ENCODE measurements at places on chromosomes 4 and X.
A peak's percentile ranks its signal among the peaks of the same experiment; 100 is the strongest.

DNA sequence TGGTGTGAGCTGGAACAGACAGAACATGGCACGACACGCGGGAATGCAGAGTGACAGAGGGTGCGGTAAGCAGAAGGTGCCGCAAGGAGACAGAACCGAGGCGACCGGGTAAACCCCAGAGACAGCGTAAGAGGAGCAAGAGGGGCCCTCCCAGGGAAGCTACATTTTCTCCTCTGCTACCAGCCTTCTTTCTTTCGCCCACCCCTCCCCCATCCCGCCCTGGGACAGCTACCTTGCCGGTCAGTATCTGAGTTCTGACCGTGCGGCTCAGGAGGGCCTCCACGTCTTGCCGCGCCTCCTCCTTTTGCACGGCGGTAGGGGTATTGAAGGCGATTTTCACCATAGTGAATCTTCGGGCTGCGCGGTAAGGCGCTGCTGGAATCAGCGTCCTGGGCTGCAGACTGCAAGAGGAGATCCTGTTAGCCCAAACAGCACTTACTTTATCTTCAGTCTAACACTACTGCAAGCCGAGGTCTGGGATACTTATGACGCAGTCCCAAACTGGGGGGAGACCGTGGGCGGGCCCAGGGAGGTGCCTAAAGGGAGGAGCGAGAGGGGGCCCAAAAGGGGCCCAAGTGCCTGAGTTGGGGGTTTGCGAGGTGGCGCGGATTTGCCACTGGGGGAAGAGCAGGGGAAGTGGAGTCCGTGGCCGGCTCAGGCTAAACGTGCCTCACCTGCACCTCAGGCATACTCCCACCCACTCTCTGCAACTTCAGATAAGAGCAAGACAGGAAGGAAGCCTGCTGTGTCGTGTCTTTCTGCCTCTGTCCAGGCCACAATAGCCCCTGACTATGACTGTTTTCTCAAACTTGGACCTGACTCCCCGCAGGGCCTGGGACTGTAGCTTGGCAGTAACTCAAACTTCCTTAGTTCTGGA is at the start of gene ITM2A:
Gene ITM2A (minus strand): TSS at position 462 of the 877 bp plus-strand sequence. CDS start 119 bp downstream, at position 343.
- no peak for DNase-seq

DNA sequence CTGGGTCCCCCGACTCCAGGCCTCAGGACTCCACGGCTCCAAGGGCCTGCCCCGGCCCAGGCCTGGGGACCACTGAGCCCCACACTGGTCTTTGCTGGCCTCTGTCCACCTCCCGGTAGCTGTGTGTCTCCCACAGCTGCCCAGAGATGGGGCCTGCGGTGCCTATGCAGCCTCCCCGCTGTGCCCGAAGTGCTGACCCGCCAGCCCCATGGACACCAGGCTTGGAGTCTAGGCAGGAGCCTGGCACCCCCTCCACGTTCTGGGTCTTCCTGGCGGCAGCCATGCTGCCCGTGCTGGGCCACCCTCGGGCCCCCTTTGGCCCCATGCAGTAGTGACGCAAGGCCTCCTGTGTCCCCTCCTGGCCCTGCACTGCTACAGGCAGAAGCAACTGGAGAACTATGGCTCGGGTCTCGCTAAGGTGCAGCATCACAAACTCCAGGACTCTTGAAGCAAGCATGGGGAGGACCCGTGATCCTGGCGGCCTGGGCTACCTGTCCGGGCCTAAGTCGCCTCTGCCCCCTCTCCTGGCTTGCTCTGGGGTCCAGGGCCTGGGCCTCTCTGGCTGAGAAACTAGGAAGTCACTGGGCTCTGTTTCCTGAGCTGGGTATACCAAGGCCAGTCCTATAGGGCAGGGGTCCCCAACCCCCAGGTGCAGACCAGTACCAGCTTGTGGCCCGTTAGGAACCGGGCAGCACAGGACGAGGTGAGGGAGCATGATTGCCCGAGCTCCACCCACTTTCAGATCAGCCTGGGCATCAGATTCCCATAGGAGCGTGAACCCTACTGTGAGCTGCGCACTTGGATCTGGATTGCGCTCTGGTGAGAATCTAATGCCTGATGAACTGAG is 917 bp downstream of the MYL5 start:
- no peak for DNase-seq

GRCh38 chrX:2450681-2451080 is 50.1 kb downstream of the DHRSX start:
- no peak for DNase-seq

- no peak for DNase-seq
These were observed 119.8 kb downstream of the SPOCK3 start for GRCh38 chr4:167114416-167114971.

DNA sequence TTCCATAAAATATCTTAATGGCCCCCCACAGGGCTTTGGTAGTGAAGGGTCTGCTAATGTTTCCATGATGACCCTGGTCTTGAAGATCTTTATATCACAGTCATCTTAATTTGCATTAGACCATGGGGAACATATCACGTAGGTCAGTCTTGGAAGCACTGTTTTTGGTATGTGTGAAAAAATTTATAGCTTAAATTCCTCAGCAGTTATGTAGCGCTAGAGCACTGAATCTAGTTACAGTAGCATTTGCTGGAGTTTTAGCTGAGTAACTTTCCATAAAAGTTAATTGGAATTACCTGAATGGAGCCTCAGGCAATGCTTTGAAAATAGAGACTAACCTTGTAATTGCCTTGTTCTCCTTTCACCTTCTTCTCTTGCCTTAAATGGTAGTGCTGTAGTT is 648.8 kb downstream of the IQCM start:
- DNase-seq = no peak

GRCh38 chr4:141642711-141643110 is 6.3 kb downstream of the IL15 start:
- DNase-seq = no peak

DNA sequence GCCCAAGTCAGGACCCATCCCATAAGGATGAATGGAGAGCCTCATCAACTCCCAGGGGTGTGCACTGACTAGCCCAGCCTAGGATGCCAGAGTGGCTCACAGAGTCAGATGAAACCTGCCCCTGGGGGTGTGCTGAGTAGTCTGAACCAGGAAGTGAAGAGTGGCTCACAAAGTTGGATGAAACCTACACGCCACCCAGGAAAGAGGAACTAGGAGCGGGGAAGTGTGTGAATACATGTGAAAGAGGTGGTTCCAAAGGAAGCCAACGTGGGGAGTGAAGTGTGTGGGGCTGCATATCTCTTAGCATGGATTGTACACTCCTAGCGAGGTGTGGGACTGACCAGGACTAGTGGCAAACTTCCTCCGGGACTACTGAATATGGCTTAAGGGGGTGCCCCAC is 902.1 kb upstream of the NDST4 start:
- DNase-seq = no peak

DNA sequence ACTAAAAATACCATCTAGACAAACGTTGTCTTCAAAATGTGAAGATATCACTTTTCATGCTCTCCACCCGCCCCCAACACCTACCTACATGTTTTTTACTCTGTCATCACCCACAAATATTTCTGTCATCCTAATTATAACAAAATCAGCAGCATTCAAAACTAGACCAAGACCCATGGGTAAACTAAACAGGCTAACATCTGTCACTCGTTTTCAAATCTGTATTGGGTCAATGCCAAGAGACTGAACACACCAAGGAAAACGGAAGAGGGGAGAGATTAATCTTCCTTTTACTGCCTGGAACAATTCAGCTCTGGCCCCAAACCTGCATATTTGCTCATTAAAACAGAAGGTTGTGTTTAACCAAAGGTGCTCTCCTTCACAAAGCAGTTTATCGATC is 17.5 kb downstream of the FAM184B start:
- no peak for DNase-seq

GRCh38 chrX:72478853-72479252 is 93.8 kb downstream of the HDAC8 start:
- DNase-seq = no peak

- DNase-seq = no peak
These were observed 10.2 kb downstream of the CRLF2 start for GRCh38 chrX:1202251-1202650.

GRCh38 chr4:61541459-61541858 is 341.3 kb downstream of the ADGRL3 start:
- DNase-seq = no peak

- DNase-seq = no peak
These were observed 51.0 kb downstream of the NSG1 start for GRCh38 chr4:4437798-4438470.

DNA sequence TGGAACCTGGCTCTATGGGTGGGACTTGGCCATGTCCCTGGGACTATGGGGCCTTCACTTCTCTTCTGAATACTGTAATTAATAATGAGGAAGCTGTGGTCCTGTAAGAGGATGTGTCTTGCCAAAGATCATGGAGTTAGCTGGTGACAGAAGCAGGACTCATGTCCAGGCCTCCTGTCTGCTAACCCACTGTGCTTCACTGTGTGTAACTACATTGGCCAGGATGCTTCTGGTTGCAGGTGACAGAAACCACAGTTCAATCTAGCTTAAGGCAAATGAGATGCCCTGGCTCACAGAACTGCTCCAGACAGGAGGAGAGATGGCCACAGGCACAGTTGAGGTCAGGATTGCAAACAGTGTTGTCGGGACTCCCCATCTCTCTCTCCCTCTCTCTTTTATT is 3.1 kb downstream of the MTMR1 start:
- no peak for DNase-seq

DNA sequence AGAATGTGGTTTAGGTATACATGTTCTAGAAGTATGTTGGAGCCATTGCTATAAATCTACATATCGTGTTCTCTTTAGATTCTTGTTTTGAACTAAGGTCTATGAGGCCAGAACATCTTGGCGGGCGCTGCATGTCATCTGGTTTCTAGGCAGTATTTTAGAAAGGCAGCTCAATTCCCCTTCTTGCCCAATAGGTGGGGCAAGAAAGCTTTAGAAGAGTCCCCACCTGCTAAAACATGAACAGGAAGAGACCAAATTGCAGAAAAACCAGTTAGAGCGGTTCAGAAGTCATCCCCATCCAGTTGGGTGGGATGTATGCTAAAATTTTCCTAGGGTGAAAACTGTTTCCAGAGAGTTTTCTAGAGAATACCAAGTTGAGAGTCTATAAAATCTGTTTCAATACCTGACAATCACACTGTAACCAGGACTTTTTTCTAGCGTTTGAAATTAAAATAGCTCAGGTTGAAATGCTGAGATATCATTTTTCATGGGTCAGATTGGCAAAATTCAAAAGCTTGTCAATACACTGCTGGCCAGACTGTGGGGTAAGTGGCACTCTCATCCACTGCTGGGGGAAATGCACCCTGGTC is 17.5 kb upstream of the SH3KBP1 start:
- DNase-seq = peak; percentile 5

All from midbrain (tissue), 1 donor.